GM04504 (cell line): ENCODE measurements at places on chromosomes 3 and 15.
A peak's percentile ranks its signal among the peaks of the same experiment; 100 is the strongest.

GRCh38 chr3:151356794-151357462 is 27.6 kb upstream of the P2RY13 start:
- no peak for DNase-seq

DNA sequence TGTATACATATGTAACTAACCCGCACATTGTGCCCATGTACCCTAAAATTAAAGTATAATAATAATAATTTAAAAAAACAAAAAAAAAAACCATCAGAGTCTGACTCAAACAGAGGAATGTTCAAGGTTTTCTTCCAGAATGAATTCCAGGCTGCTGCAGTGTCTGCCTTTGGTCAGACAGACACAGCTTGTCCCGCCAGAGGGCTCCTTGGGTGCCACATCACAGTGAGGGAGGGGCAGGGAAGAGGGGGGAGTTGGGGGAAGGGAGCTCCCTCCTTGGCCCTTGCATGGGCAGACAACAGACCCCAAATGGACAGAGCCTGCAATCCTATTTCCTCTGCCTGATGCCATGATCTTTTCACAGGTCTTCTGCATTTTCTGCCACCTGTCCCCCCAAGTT is 36.5 kb downstream of the ITGB5 start:
- no peak for DNase-seq

- peak; percentile 56 for DNase-seq
Measured at GRCh38 chr3:54917174-54917573, 10.7 kb downstream of the LRTM1 start.

- DNase-seq = no peak
Measured at GRCh38 chr15:54045397-54045796, 67.2 kb downstream of the UNC13C start.

GRCh38 chr3:186882150-186882524 is 39.6 kb downstream of the ADIPOQ start:
- no peak for DNase-seq

GRCh38 chr15:35698966-35699575 is 153.1 kb upstream of the DPH6 start:
- no peak for DNase-seq

DNA sequence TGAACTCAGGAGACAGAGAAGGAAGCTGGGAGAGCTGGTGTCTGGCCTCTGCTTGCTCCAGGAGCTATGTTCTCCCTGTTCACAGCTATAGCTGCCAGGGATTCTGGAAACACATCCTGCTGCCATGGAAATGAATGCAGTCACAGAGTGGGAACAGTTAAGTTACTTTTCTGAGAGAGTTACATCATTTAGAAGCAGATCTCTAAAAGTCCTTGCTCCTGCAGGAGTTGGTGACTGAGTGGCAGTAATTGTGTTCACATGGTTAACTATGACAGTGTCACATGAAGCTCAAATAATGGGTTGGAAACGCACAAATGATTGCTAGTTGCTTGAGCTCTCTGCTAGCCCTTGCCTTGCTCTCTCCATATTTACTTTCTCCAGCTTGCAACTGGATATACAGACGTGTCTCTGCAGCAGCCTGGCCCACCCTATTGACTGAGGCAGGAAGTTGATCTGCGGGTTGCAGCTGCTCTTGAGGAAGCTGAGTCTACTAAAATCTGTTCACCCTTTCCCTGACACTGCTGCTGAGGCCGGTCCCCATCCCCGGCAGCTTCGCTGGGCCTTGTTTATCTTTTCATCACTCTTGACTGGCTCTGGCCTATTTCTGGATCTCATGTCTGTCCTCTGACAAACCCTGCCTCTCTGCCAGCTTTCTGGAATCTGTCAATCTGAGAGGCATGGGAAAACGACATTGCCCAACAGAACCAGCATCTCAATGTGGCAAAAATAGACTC is 16.7 kb upstream of the ISLR start:
- no peak for DNase-seq

DNA sequence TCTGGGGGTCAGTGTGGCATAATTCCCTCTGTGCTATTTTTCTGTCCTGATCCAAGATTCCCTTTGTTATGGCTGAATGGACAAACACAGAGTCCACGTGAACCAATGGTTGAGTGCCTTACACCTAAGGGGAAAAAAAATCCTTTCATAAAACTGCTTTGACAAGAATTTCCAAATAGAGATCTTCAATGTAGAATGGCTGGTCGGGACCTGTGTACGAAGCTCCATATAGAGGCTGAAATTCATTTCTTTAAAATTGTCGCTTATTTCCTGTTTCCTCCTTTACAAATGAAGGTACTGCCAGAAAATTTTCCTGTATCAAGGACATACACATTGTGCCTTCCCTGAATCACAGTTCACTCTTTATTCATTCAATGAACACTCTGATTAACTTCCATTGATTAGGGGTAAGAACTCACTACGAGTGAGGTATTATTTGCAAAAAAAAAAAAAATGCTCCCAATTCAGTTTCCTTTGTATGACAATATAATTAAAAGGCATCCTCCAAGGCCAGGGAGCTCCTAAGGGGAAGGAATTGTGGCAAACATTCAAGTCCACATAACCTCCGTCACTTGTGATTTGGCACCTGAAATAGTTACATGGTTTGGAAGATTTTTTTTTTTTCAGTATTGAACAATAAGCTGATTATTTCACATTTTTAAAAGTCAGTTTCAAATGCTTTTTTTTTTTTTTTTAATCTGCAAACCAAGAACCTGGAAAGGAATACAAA is 293.8 kb downstream of the MEX3B start:
- no peak for DNase-seq

DNA sequence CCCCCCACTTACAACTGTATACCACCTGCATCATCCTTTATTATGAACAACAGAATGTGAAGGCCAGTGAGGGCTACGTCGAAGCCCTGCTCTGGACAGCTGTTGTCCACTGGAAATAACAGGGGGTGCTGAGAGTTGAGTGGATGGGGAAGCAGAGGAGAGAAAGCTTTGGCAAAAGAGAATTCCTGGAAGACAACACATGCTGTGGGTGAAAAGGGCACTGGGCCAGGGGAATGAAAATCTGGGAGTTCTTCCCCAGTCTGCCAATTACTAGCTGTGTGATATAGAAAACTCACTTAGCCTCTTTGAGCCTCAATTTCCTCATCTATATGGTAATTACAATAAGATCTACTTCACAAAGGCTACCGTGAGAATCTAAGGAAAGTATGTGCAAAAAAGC is 40.7 kb downstream of the FSTL1 start:
- DNase-seq = no peak

DNA sequence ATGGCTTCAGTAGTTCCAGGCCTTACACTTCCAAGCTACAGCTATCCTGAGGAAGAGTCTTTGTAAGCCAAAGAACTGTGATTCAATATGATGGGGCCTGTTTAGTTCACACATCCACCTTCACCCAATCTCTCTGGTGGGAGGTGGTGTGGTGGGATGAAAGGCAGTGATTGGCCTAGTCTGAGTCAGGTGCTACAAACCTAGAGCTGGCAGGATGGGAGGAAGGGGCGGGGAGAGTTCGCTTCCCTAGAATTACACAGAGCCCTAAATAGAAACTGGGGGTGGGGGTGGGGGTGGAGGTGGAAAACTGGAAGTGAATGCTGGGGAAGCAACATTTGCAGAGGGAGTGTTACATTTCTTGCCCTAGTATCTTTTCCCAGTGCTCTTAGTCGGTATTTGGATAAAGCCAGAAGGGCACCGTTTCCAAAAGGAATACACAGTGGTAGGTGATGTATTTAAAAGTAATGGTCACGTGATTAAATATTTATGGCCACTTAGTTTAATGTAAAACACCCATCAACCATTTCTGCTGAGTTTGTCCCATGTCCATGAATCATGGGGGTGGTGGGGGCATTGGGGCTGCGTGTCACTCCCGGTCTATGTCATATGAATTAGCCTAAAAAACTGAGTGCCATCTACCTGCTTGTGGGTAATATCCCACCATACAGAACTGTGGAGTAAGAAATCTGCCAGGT is 247.6 kb upstream of the PROK2 start:
- no peak for DNase-seq

- DNase-seq = no peak
Measured at GRCh38 chr3:49568965-49569364, 14.7 kb downstream of the BSN start.

DNA sequence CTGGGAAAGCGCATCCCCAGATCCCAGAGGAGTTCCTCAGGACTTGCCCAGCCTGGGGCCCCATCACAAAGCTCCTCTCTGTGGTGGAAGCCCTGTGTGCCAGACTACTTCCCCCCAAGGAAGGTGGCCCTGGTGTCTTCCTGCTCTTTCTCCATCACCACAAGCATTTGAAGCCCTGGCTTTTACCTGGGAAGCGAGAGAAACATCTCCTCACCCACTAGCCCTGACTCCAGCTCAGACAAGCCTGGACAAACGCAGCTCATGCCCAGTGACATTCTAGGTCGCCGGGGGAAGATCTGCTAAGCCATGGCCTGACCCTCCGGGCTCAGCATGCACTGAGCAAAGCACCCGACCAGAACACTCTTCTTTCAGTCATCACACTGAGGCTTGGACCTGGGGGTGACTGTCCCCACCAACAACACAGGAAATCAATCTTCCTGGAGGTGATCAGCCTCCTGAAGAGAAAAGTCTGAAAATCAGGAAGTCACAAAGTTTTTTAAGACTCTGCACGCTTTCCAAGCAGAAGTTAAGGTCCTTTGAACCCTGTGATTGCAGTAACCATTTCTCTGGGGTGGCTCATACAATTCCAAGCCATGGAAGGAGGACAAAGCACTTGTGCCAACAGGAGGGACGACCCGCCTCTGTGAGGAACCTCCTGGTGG is 40.8 kb downstream of the KLHL25 start:
- DNase-seq = no peak

DNA sequence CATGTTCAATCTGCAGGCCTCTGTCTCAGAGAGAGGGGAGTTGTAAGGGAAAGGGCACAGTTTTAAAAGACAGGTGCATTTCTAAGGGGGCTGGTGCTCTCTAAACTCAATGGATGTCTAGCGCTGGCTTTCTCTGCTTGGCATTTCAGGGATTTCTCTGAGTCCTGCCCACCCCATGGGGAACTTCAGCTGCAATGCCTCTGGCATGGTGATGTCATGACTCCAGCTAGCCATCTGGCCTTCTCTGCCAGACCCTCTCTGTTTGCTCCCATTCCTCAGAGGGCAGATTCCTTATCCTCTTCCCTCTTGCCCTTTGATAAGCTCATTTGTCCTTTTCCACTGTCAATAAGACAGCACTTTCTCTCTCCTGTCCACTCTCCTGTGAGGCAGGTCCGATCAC is 40.8 kb downstream of the RPLP1 start:
- DNase-seq = no peak

DNA sequence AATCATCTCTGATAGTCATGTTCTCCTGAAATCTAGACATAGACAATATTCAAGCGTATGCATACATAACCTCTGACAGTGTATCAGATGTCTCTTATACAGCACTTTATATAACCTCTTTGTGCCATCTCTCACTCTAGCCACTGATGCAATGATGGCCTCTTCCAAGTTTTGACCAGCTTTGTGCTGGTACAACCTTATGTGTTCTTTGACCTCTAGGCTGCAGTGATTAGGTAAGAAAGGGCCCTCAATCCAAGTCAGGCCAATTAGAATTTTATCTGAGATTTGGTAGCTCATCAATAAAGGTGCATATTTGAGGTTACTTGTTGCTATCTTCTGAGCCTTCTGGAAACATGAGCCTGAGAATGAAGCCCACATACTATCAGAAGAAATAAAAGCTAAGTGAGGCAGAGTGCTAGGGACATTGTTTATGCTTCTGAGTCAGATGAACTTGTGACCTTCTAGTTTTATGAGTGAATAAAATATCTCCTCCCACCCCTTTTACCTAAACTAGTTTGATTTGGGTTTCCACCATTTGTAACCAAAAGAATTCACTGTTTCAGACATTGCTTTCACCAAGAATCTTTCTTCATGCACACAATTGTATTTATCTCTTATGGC is 283.2 kb upstream of the SUCLG2 start:
- no peak for DNase-seq

GRCh38 chr3:43499256-43499655 is 122.6 kb downstream of the ANO10 start:
- DNase-seq = no peak

GRCh38 chr15:35755237-35755802 is 209.4 kb upstream of the DPH6 start:
- DNase-seq = peak; percentile 20

DNA sequence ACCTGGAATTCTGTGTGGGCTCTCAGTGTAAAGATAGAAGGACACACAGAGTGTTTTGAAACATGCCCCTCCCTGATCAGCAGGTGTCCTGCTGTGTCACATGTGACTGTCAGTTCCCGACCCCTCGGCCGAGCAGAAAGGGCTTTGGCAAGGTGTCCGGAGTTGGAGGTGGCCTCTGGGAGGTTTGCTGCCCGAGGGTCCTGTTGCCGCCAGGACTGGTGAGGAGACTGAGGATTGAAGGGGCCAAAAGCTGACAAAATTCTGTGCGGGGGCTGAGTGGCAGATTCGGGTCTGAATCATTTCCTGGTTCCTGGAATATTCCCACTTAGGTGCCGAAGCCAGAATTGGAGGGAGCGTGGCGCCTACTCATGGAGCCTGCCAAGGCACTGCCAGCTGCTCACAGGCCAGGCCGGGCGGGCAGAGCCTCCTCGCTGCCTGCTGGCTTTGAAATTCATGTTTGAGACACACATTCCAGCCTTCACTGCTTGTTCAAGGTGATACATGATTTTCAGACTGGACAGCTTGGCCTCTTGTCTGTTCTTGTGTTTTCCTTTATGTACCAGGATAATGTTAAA is 83.8 kb downstream of the APBA2 start:
- DNase-seq = no peak

GRCh38 chr15:58416963-58417362 is 14.8 kb upstream of the LIPC start:
- DNase-seq = no peak

- no peak for DNase-seq
Measured at GRCh38 chr3:38152609-38153008, 12.7 kb upstream of the OXSR1 start.

GRCh38 chr3:11400213-11400612 is 128.0 kb downstream of the ATG7 start:
- DNase-seq = no peak

DNA sequence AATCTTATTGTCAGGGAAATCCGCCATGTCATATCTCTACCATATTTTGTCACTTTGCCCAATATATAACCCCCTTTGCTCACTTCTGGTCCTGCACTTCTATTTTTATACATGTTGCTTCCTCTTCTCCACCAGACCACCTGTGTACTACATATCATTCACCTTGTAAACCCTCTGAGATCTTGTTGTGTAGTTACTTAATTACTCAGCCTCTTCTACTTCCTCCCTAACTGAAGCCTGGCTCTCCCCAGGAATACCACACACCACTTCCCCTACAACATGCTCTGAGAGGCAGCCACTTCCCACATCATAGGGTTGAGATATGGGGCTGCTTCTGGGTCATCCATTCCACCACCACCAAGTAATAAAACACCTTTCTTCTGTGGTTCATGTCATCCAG is 10.0 kb downstream of the HEXA start:
- DNase-seq = no peak

- peak; percentile 74 for DNase-seq
Measured at GRCh38 chr15:31024330-31024729, 32.9 kb upstream of the MTMR10 start.
